ENCODE measurements at places on chromosomes 5 and 9.

GRCh38 chr5:55672477-55672911, 39.6 kb downstream of the SLC38A9 start:
- DNase-seq, result no peak

- DNase-seq, result no peak
Observed at GRCh38 chr9:137323531-137324331, 21.7 kb upstream of the NRARP start.

DNA sequence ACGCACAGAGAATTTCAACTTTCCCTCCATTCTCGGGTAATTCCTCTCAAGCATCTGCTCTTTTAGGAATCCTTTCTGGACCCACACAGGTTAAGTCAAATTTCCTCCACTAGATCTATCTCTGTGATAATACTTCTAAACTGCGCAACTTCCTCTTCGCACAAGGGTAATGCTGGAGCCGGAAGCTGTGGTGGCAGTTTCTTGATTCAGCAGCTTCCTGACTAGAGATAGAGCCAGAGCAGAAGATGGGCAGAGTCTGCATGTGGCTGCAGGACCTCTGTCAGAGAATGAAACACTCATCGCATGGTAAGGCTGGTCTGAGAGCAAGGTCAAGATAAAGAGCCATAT, 11.1 kb upstream of the CDC42SE2 start:
- DNase-seq, result no peak

DNA sequence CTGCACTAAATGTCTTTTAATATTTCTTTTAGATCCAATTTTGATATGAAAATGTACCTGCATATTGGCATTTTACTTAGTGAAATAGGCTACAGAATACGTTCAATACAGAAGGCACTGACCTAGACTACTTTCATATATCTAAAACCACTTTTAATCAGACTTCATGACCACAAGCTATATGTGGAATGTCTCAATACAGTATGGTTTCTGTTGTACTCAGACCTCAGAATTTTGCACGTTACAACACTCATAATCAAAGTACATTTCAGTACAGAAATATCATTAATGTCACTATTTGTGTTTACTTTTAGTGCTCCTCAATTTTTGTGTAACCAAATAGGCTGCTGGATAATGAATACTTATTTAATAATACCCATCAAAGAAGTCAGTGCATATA, 74.8 kb downstream of the MEF2C start:
- no peak for DNase-seq

DNA sequence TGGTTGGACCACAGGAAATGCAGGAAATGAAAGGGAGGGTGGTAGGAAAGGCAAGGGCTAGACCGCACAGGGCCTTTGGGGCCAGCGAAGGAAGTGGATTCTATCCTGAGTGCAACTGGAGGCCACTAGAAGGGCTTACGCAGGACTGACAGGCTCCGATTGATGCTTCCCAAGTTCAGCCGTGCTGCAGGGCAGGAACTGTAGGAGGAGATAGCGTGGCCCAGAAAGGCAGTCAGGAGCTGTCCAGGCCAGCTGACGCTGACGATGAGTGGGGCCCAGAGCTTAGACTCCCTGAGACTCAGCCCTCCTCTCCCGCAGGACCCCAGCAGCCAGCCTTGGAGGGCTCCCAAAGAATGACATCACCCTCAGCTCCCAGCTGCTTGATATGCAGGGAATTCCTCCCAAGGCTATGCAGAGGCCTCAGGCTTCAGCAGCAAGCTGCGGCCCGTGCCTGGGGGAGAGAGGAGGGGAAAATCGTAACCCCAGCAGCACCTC, 48.8 kb downstream of the KCNIP1 start:
- no peak for DNase-seq

- DNase-seq, result no peak
Observed at GRCh38 chr5:69209602-69210001, 20.2 kb downstream of the CENPH start.

- no peak for DNase-seq
Observed at GRCh38 chr9:132583584-132584304, 1.3 kb downstream of the BARHL1 start.

GRCh38 chr5:14177634-14178033, 34.5 kb downstream of the TRIO start:
- DNase-seq, result no peak

DNA sequence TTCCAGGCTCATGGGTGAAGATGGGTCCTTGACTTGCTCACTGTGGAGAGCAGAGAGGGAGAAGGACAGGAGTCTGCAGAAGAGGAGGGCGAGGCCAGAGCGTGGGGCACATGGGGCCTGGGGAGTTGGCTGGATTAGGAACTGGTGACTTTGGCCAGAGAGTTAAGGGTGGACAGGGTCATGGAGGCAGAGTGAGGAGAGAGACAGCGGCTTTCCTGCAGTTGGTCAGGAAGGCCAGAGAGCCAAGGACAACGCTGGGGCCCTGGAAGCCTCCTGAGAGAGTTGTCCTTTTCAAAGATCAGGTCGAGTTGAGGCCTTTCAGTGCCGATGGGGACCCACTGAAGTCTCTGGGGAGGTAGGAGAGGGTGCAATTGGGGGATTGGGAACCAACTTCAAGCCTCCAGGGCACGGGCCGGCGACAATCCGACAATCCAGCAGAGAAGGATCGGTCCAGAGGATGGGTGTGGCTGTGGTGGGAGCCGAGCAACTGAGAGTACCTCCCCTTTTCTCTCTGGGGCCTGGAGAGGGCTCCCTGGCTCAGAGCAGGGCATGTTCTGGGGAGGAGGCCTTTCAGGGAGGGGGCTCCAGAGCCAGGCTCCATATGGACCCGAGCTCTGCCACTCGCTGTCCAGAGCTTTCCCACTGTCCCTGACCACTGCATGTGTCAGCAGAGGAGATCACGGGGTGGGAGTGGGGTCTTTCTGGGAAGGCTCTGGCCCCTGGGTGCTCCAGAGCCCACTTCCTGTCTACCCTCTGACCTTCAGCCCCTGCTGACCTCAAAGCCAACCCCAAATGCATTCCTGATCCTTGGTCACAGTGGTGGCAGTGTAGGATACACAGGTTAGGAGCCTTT, 7.5 kb upstream of the PHYHD1 start:
- DNase-seq, result no peak

DNA sequence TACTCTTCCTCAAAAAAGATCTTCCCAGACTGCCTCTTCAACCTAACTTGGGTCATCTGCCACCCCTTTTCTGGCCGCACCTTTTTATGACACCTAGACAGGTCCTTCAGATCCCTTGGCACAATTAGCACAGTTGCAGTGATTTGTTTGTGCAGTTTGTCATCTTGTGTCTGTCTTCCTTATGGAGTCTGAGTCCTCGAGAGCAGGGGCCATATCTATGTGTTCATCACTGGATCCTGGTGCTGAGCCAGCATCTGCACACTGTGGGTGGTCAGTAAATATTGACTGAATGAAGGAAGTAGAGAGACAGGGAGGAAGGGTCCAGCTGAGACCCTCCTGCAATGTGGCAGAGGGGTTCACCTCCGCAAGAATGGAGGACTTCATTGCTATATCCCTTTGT, 14.4 kb downstream of the ERGIC1 start:
- no peak for DNase-seq

- no peak for DNase-seq
Observed at GRCh38 chr9:133182151-133182550, 18.4 kb upstream of the GBGT1 start.

DNA sequence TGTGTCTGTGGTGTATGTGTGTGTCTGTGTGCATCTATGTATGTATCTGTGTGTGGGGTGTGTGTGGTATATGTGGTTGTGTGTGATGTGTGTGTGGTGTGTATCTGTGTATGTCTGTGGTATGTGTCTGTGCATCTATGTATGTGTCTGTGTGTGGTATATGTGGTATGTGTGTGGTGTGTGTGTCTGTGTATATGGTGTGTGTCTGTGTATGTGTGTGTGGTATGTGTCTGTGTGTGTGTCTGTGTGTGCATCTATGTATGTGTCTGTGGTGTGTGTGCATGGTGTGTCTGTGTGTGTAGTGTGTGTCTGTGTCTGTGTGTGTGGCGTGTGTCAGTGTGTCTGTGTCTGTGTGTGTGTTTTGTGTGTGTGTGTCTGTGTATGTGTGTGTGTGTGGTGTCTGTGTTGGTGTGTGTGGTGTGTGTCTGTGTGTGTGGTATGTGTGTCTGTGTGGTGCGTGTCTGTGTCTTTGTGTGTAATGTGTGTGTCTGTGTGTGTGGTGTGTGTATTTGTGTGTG, 121.9 kb upstream of the MVB12B start:
- DNase-seq, result no peak

DNA sequence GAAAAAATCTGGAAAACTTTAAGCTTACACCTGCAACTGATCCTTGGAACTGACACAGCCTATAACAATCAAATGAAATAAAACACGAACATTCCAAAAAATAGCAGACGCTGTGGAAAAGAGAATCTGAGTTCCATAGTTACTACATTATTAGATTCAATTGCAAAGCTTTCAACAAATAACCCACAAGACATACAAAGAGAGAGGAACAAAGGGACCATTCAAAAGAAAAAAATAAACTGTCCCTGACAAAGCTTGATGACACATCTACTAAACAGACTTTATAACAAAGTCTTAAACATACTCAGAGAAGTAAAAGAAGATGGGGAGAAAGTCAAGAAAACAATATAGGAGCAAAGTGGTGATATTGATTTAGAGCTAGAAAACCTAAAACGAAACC, 1123.6 kb downstream of the PTPRD start:
- DNase-seq, result no peak

GRCh38 chr9:101567725-101568350, 26.9 kb downstream of the PPP3R2 start:
- DNase-seq, result no peak

Measured in HS-5 (cell line).